ENCODE measurements at places on chromosomes 2 and 18.

DNA sequence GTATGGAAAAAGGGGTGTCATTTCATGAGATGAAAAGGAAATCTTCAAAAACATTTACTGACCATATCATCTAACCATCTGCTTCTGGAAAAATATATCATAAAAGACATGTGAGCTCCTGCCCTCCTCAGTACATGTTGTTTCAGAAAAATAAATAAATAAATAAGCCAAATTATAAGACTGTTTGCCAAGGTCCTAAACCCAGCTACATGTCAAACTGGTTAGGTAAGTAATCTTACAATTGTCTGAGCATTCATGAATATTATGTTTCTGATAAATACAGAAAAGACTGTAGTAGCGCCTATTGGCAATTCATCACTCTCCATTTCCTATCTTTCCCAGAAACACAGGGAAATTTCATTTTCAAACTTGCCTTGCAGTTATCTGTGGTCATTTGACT is 138.9 kb upstream of the SETBP1 start:
- DNase-seq, result no peak

DNA sequence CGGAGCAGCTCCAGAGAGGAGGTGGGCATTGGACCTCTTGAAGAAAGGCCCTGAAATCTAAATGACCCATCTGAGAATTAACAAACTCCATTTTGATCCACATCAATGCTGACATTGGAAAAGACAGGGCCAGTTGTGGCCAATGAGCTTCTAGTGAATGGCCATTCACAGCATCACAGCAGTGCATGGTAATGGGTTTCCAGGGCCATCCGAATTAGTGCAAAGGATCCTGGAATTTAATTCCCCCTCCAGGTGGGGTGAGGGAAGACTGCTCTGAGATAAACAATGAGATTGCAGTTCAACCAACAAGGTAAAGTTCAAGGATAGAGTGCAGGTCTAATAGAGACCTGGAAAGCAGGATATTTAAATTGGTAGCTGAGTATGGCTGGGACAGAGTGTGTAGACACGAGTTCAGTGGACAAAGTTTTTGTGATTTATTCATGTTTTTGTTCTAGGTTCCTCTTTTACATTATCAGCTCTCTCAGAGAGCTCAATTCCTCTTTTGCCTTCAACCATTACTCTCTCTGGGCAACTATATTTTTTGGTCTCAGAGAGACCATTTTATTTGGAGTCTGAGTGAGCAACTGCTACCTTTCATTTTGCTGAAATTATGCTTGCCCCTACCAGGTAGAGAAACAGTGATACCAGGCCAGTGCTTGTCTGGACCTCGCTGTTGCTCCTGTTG is 5.0 kb downstream of the TACR1 start:
- no peak for DNase-seq

DNA sequence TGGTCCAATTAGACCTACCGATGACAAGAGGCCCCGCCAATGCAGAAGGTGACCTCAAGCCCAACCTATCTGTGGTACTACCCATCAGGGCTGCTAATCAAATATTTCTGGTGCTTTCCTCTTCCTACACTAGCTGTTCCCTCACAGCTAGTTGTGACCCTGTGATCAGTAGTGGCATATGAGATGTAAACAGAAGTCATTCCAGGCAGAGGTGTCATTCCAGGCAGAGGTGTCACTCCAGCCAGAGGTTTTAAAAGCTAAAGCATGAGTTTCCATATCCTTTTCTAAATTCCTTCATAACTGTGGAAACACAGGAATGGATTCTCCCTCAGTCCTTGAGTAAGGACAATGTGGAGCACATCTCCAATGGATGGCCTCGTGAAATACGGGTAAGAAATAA is 110.9 kb upstream of the DNAJC10 start:
- DNase-seq, result no peak

- no peak for DNase-seq
These were observed 14.0 kb downstream of the SCN2A start for GRCh38 chr2:165253178-165253577.

DNA sequence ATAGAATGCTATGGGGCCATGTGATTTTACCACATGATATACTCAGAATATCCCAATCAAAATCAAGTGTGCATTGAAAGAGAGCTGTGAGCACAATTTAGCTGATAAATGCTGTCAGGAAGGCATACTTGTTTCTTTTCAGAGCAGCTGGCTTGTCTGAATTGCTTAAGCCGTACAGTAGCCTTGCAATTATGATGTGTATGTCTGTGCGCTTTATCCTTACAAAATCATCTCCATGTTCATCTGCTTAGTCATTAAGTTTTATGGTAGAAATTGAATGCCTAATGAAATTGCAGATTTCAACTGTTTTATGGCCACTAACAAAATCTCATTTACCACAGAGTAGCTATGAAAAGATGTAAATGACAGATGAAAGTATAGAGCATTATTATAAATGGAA is 346.0 kb upstream of the DLGAP1 start:
- no peak for DNase-seq

DNA sequence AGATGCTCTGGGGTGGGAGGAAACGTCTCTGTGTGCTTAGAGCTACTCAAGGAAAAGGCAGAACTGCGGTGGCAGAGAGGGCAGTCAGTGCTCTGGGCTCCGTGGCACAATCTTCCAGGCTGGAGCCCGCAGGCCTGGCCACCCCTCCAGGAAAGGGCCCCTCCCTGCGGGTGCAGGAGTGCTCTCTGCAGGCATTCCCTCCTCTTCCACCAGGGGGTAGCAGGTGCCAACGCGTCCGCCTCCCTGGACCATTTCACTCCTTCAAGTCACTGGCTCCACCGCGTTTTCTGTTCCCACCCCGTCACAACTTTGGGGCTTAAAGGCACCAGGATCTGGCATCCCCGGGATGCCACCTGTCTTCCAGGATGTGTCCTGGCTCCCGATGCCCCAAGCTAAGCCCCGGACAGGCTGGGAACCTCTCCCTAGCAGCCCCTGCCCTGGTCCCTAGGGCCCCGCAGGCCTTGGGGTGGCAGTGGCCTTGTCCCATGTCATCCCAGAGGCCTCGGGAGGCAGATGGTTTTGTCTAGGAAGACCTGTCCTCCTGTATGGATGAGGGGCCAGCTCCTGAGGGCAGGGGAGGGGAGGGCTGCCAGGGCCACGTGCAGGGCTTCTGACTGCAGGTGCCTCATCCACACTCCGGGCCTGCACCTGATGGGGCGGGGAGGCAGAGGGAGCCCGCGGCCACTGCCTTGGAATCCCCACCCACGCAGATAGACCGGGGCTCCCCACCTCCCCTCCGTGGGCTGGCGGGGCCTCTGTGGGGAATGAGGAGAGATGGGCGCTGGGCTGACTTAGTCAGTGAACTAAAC is 26.4 kb downstream of the KCNIP3 start:
- no peak for DNase-seq

DNA sequence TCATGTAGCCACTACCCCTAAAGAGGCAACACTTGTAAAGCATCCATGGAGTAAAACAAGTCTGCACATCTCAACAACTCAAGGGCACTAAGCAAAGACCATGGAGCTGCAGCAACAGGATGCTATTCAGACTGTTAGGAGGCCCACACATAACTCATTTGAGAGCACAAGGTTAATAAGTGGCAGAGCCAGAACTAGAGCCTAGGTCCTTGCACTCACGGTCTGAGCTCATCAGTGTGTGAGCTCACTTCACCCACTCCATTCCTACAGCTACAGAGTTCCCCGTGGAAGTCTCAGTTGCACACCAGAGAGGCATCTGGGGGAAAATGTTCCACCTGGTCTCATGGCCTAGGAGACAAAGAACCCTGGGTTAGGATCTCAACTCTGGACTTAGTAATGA is 35.0 kb downstream of the TTC32 start:
- DNase-seq, result no peak

DNA sequence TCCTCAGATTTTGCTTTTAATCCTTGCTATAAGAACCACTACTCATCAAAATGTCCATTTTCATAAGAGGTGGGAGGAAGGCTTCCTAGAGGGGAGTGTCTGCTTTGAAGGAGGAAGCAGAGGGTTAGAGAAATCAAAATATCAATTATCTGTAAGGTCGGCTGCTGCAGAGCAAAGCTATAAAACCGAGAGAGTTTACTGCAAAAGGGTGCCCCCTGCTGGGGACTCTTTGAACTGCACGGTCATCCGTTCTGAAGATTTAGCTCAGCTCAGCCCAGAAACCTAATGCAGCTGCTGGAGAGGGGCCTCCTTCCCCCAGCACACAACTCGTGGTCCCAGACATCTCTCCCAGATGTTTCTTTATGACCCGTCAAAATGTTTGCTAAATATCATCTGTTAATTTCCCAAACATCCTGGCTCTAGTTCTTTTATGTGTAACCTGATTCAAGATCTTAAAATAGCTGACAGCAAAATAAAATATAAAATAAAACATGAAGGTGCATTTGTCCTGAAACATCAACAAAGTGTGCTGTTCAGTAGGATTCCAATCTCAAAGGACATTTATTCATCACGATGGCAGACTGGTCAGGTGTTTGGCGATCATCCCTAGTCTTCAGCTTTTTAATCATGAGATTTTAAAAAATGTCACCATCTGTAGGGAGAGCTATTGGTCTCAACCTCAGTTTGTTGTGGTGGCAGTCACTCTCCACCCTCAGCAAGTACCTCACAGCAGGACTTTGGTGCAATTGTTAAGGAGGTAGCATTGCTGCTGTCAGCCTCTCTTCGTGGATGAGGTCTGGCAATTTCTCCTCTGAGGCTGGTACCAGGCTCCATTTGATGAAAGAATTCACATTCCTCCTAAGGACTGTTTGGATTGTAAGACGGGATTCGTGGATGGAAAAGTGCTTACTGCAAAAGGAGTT is 185.9 kb downstream of the MTX2 start:
- peak; percentile 20 for DNase-seq

DNA sequence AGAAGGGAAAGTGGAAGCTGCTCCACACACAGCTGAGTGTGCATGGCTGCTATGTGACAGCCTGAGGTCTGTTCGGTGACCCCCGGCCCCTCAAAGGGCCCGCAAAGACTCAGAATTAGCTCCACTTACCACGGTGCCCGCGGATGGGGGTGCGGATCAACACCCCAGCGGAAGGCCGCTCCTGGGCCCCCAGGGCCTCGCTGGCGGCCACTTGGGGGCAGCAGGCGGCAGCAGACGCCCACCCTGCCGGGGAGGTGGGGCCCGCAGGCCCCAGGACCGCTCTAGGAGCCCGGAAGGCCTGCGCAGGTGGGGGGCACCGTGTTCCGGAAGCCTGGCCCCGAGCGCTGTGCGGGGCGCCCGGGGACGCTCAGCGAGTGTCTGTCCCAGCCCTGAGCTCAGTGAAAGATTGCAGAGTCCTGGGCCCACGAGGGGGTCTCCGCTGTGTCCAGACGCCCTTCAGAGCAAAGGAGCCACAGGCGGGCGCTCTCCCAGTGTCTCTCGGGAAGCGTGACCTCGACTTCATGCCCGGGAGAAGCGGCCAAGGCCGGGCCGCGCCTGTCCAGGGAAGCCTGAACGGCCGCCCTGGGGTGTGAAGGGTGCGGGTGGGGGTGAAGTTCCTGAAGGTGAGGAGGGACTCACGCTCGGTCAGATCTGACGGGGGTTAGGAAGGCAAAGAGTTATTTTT is 118.7 kb downstream of the VAPA start:
- no peak for DNase-seq

DNA sequence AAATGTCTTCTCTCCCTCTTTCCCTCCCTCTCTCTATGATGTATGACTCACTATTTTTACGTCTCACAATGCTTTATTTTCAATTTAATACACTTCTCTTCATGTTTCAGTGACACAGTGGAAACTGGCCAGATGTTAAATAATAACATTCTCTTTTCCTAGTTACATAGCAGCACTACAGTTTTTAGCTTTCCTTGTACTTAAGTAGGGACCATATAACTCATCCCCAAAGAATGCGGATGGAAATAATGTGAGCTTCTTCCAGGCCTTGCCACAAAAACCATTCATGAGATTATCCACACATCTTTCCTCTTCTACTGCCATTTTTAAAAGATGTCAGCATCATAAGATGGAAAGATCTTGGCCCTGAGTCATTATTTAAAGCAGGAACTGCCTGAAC is 789.4 kb downstream of the LRP1B start:
- peak; percentile 22 for DNase-seq

DNA sequence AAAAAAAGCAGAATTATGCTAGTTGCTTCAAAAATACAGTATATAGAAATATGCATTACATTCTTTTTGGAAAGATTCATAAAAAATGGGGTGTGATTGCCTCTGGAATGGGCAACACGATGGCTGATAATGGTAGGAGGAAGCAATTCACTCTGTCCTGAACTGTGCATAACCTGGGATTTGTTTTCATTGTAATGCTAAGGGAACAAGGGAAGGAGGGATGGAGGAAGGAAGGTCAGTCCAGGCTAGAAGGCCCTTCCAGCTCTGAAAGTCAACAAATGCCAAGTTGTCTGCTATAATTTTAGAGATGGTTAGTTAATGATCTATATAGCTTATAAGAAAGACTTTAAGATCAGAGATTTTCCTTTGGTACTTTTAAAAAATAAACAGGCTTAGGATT is 40.8 kb downstream of the BUB1 start:
- DNase-seq, result no peak

- DNase-seq, result no peak
These were observed at the start of gene SCN7A for GRCh38 chr2:166494140-166494624. Gene SCN7A, minus strand, starts transcription at chr2:166494249. Its CDS starts 16,553 bp downstream, at chr2:166477696.

DNA sequence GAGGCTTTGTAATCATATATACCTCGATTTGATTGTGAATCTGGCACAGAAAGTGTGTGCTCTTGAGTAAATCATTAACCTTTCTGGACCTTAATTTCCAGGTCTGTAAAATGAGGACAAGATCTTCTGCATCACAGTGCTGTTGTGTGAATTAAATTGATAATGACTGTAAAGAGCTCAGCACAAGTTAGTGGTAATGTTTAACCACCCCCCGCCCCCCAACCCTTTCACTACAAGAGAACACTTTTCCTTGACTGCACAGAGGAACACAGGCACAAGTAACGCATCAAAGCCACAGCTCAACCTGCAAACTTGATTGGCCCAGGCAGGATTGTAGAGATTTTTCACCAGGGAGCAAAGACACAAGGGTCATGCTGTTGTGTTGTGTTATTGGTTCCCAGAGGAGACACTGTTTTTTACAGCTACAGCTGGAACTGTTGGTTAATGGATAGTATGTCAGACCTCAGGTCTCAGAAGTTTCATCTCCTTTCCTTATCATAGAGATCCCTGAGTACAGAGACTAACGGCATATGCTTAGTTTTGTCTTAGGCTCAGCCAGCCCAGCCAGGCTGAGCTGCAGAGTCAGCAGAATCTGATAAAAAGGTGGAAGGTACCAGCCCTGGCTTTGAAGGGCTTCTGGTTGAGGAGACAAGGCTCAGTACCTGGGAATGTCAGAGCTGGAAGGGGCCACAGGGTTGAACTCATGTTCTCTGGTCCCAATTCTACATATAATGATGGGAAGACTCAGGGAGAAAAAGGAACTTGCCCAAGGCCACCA is 10.6 kb downstream of the SETBP1 start:
- no peak for DNase-seq

DNA sequence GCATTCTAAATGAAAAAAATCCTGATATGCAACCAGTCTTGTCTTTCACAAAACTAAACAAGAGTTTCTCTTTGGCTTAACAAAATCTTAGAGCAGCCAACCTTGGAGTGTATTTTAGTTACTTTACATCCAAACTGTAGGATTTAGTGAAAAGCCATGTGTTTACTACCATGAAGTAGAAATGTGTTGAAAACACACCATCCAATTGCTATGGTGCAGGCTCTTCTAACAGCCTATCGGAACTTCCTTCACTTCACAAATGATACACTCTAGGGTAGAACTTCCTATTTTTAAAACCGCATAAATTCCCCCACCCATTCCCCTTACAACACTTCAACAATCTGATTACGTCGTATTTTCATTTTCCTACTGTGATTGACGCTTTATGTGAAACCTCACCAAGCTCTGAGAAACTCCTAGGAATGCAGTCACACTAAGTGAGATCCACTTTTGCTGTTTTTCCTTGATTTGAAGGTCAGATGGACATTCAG is 74.4 kb upstream of the MAP4K4 start:
- DNase-seq, result no peak
